Pancreas (tissue), 10 donors: ENCODE measurements at places on chromosomes 7 and 10. TPM values are rescaled to one million over a fixed set of nuclear protein-coding genes. Genes with fewer than 3 reads are reported as not detected.

The EBLN1 gene
- total RNA-seq: not detected

DNA sequence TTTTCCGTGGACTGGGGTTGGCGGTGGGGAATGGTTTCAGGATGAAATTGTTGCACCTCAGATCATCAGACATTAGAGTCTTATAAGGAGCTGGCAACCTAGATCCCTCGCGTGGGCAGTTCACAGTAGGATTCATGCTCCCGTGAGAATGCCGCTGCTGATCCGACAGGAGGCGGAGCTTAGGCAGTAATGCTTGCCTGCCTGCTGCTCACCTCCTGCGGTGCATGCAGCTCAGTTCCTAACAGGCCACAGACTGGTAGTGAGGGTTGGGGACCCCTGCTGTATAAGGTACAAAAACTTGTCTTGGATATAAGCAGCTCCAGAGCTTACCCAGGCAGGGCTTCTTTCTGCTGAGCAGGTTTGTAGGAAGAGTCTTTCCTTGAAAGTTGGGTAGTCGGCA is 53.9 kb downstream of the SHH start:
- H3K4me1 ChIP-seq: peaks cover 23% of the 10 kb centered on the region
- H3K36me3 ChIP-seq: no peaks in the 10 kb centered on the region
- no peak for DNase-seq
- H3K27me3 ChIP-seq: no peaks in the 10 kb centered on the region
- no peak overlapping the region for H3K4me3 ChIP-seq

The IL15RA gene
- total RNA-seq: 14.0 TPM

GRCh38 chr7:84783141-84783778 is 403.6 kb downstream of the SEMA3D start:
- no peaks in the 10 kb centered on the region for H3K4me1 ChIP-seq
- no peak overlapping the region for H3K27ac ChIP-seq
- no peaks in the 10 kb centered on the region for H3K36me3 ChIP-seq
